ENCODE measurements at places on chromosomes 1 and 21. TPM values are rescaled to one million over a fixed set of nuclear protein-coding genes. Genes with fewer than 3 reads are reported as not detected.
A peak's percentile ranks its signal among the peaks of the same experiment; 100 is the strongest.

The LCE2A gene
- not detected for total RNA-seq

The GPA33 gene
- not detected for total RNA-seq

The ZNF648 gene
- not detected for total RNA-seq

The AADACL3 gene
- not detected for total RNA-seq

The CGN gene
- 2.6 TPM for total RNA-seq

The PRAMEF10 gene
- total RNA-seq = not detected

The C1orf141 gene
- total RNA-seq = not detected

GRCh38 chr1:98914547-98914946 is 90.1 kb downstream of the PLPPR5 start:
- no peaks in the 10 kb centered on the region for H3K36me3 ChIP-seq
- H3K4me3 ChIP-seq = no peak overlapping the region
- DNase-seq = no peak
- no peak overlapping the region for H3K27ac ChIP-seq

DNA sequence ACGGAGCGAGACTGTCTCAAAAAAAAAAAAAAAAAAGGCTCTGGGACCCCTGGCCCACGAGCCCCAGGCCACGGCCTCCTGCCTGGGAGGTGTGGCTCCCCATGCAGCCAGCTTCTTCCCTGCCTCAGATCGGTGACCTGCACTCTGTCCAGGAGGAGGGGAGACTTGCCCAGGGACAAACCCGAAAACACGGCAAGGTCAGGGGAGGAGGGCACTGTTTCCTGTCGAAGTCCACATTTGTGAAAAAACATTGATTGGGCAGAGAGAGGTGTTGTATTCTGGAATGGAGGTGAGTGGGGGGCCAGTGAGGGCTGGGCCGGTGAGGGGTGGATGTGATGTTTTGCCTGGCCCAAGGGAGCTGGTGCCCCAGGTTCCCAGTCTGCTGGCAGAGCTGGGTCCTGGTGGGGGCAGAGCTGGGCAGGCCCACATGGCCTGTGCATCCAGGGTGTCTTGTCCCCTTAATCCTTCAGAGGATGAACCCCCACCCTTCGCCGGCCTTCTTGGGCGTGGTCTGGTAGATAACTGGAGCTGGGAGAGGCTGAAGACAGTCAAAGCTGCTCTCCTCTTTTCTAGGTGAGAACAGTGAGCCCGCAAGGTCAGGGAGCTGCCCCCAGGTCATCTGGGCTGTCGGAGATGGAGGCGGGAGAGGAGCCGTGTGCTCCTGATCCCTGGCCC is 12.4 kb upstream of the FAAP20 start:
- H3K27ac ChIP-seq = no peak overlapping the region
- no peaks in the 10 kb centered on the region for H3K36me3 ChIP-seq
- no peak for DNase-seq
- H3K4me3 ChIP-seq = no peak overlapping the region
- H3K4me1 ChIP-seq = peaks cover 20% of the 10 kb centered on the region

- no peak overlapping the region for H3K27ac ChIP-seq
- H3K4me1 ChIP-seq = no peaks in the 10 kb centered on the region
- no peak overlapping the region for H3K4me3 ChIP-seq
- no peaks in the 10 kb centered on the region for H3K27me3 ChIP-seq
- H3K36me3 ChIP-seq = peaks cover 39% of the 10 kb centered on the region
Measured at GRCh38 chr1:10302416-10302815, 92.0 kb downstream of the KIF1B start.

DNA sequence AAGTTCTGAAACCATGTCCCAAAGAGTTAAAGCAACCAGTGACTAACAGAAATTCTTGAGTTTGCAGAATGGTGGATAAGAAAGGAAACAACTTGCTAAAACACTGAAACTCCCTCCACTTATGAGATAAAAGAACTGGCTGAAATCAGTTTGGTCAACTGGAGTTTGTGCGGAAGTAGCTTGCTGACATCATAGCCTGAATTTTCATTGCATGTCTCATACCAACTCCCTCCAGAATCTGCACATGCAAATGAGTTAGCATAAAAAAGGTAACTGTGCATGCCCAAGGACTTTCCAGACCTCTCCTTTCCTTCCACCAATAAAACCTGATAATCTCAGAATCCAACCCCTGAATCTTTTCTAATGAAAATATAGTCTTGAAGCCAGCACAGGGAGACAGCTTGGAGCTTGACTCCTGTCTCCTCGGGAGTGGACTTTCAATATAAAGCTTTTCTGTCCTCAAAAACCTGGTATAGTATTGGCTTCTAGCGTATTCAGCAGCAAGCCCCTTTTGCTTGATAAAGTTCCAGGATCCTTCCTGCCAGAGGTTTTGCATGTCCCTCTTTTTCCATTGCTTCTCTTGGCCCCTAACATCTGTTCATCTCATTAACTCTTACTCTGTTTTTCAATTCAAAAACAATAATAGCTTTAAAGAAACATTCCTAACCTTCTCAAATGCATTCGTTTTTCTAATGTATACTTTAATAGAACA is 785.8 kb upstream of the ADGRL4 start:
- no peaks in the 10 kb centered on the region for H3K27me3 ChIP-seq
- no peaks in the 10 kb centered on the region for H3K36me3 ChIP-seq
- no peak overlapping the region for H3K27ac ChIP-seq
- no peak for DNase-seq
- H3K4me1 ChIP-seq = no peaks in the 10 kb centered on the region

- H3K27ac ChIP-seq = no peak overlapping the region
- no peaks in the 10 kb centered on the region for H3K4me1 ChIP-seq
- no peaks in the 10 kb centered on the region for H3K36me3 ChIP-seq
- H3K4me3 ChIP-seq = no peak overlapping the region
- H3K27me3 ChIP-seq = peaks cover 8% of the 10 kb centered on the region
Measured at GRCh38 chr1:88455621-88456256, 228.3 kb upstream of the PKN2 start.

DNA sequence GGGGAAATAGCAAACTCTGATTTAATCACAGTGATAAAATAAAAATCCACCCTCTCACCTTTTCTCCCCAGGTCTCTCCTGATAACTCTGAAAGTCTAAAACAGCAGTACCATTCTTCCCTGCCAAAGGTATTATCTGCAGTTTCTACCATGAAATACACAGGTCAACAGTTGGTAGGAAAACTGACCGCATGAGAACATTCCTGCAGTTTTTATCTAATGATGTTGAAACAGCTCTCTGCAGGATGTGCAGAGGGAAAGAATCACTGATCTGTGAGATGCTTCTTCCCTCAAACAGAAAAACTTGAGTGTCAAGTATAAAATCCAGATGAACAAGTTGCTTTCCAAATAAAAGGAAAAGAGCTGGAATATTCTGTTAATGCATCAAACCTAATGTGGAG is 39.1 kb downstream of the KCNJ6 start:
- H3K36me3 ChIP-seq = no peaks in the 10 kb centered on the region
- peaks cover 41% of the 10 kb centered on the region for H3K27me3 ChIP-seq
- no peak overlapping the region for H3K27ac ChIP-seq
- H3K4me3 ChIP-seq = no peak overlapping the region

GRCh38 chr1:216740331-216740730 is 17.1 kb upstream of the ESRRG start:
- H3K27me3 ChIP-seq = peaks cover 21% of the 10 kb centered on the region
- H3K36me3 ChIP-seq = no peaks in the 10 kb centered on the region
- no peaks in the 10 kb centered on the region for H3K4me1 ChIP-seq
- no peak overlapping the region for H3K4me3 ChIP-seq

- H3K27ac ChIP-seq = no peak overlapping the region
- H3K36me3 ChIP-seq = no peaks in the 10 kb centered on the region
- DNase-seq = no peak
- H3K4me3 ChIP-seq = no peak overlapping the region
- H3K27me3 ChIP-seq = peaks cover 4% of the 10 kb centered on the region
Measured at GRCh38 chr1:200880212-200880611, 7.4 kb downstream of the GPR25 start.

DNA sequence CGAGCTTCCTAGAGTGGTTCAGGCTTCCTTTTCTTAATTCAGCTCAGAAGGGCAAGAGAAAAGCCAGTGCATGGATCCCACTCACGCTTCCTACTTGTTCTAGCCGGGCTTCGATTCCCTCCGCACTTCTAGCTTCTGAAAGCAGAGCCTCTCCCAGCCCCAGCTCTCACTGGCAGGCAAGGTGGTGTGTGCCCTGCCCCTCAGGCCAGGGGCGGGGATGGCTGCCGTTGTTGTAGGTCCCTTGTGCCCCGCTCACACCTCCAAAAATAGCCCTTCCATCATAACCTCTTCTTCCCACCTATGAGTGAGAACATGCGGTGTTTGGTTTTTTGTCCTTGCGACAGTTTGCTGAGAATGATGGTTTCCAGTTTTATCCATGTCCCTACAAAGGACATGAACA is 31.6 kb downstream of the BACE2 start:
- H3K4me3 ChIP-seq = no peak overlapping the region
- H3K27me3 ChIP-seq = no peaks in the 10 kb centered on the region
- DNase-seq = no peak

DNA sequence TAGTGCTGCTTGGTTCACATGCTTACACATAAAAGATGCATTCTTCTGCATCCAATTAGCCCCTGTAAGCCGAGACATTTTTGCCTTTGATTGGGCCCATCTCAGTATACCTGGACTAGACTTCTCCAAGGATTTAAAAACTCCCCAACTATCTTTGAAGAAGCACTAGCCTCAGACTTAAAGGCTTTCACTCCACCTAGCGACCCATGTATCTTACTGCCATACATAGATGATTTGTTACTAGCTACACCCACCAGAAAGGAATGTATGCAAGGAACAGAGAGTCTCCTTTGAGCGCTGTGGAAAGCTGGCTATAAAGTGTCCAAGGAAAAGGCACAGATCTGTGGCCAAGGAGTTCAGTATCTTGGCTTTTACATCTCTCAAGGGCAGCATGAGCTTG is 91.7 kb downstream of the LIPI start:
- no peaks in the 10 kb centered on the region for H3K27me3 ChIP-seq
- H3K27ac ChIP-seq = no peak overlapping the region
- H3K4me3 ChIP-seq = no peak overlapping the region
- no peaks in the 10 kb centered on the region for H3K4me1 ChIP-seq

DNA sequence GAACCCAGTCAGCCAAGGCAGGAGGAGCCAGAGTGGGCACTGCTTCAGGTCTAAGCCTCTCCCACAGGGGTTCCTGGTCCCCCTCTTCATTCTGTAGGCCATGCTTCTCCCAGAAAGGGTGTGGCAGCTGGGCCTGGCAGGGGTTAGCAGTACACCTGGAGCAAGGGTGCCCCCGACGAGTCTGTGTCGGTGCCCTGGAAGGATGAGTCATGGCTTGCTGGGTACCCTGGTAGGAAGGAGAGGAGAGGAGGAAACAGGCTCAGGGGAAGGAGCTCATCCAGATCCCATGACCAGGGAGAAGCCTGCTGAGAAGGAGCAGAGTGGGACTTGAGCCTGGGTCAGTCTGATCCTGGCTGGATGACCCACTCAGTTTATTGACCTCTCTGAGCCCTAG is 10.3 kb downstream of the KDF1 start:
- no peaks in the 10 kb centered on the region for H3K27me3 ChIP-seq
- peaks cover 23% of the 10 kb centered on the region for H3K36me3 ChIP-seq
- H3K27ac ChIP-seq = no peak overlapping the region
- H3K4me1 ChIP-seq = no peaks in the 10 kb centered on the region
- no peak overlapping the region for H3K4me3 ChIP-seq

DNA sequence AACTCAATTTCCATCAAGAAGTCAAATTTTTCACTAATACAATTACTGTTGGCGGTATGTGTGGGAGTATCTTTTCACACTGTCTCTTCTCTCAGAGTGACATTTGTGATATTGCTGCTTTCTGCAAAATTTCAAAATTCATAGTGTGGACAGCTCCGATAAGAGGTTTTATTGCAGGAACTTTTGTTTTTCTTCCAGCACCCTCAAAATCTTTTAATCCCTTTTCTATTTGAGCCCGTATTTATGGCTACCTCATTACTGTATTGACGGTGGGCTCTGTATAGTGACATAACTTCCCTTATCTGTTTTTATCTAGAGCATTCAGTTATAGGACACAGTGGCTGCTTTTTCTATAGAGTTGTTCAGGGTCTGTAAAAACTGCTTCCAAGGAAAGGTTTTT is 794.4 kb upstream of the TMPRSS15 start:
- H3K4me1 ChIP-seq = no peaks in the 10 kb centered on the region
- H3K36me3 ChIP-seq = no peaks in the 10 kb centered on the region
- DNase-seq = no peak
- no peak overlapping the region for H3K27ac ChIP-seq

- H3K27me3 ChIP-seq = peaks cover 13% of the 10 kb centered on the region
- no peak overlapping the region for H3K4me3 ChIP-seq
- no peaks in the 10 kb centered on the region for H3K4me1 ChIP-seq
- no peaks in the 10 kb centered on the region for H3K36me3 ChIP-seq
- no peak overlapping the region for H3K27ac ChIP-seq
Measured at GRCh38 chr1:215772151-215772550, 205.0 kb downstream of the KCTD3 start.

- no peaks in the 10 kb centered on the region for H3K36me3 ChIP-seq
- no peak for DNase-seq
- no peak overlapping the region for H3K4me3 ChIP-seq
Measured at GRCh38 chr1:33710967-33711366, 152.9 kb upstream of the HMGB4 start.

DNA sequence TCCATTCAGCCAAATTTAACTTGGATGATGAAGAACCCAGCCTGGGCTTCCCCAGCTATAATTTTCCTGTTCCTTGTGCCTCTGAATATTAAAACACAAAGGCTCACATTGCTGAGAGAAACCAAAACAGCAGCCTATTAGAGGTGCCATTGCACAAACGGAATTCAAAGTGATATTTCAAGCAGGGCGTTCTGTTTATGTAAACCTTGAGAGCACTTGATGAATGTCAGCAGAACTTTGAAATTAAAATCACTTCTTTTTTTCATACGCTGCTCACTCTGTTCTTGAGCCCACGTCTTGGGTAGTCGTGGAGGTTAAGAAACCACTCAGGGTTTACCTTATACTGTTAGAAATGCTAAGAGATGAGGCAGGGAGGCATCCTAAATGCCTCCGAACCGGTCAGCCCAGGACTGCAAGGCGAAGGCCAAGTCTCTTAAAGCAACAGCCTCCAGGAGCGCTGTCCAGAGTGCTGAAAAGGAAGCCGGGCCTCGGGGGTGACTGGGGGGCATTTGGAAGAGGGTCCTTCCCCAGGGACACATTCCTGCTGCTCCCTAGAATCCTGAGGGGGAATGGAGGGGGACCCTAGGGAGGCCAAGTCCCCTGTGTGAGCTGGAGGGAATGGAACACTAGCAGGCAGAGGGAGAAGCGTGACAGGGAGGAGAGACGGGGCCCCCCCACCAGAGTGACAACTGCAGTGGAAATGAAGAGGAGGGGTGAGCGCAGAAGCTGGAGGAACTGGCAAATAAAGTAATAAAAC is 154.8 kb upstream of the VAMP3 start:
- H3K27me3 ChIP-seq = no peaks in the 10 kb centered on the region
- no peaks in the 10 kb centered on the region for H3K36me3 ChIP-seq
- peak; percentile 51 for DNase-seq
- no peaks in the 10 kb centered on the region for H3K4me1 ChIP-seq

DNA sequence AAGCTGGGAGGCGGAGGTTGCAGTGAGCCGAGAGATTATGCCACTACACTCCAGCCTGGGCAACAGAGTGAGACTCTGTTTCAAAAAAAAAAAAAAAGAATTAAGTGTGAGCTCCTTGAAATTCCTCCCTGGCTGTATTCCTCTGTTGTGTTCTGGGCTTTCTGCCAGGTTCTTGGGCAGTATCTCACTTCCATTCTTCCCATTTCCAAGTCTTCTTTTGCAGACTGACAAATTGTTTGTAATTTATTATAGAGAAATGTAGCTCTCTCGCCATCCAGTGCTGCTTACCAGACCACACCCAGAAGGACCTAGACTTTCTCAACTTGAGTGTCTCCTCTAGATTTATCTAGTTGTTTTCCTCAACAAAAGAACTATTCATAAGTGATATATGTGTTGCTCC is 105.0 kb upstream of the ADGRL2 start:
- peaks cover 10% of the 10 kb centered on the region for H3K4me1 ChIP-seq
- H3K36me3 ChIP-seq = no peaks in the 10 kb centered on the region
- H3K4me3 ChIP-seq = no peak overlapping the region
- H3K27ac ChIP-seq = no peak overlapping the region
- no peaks in the 10 kb centered on the region for H3K27me3 ChIP-seq
